ENCODE measurements at places on chromosomes 3 and 15.

- DNase-seq = no peak
Measured at GRCh38 chr15:32849769-32850668, 132.2 kb downstream of the GREM1 start.

- no peak for DNase-seq
Measured at GRCh38 chr15:58551764-58552504, 120.1 kb downstream of the LIPC start.

- peak; percentile 18 for DNase-seq
Measured at GRCh38 chr3:123025642-123026521, 1.7 kb downstream of the SEMA5B start.

DNA sequence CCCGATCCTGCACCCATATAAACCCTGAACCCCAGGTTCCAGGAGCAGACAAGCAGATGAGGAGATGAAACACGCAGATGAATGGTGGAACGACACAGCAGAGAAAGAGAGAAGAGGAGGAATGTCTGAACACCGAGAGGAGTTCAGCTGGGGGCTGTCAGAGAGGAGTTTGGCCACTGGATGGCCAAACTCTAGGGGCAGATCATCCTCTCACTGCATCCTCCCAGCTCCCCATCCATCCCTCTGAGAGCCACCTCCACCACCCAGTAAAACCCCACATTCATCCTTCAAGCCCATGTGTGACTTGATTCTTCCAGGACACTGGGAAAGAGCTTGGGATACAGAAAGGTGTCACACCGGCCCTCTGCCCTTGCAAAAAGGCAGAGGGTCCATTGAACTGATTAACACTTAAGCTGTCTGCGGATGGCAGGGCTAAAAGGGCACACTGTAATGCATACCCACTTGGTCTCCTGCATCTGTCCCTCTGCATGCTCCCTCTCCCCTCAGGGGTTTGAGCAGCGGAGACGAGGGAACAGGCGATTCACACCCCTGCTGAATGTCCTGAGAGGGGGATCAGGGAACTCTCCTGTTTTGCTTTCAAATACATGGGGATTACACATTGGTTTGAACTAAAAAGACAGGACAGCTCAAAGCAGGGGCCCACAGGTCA, 53.8 kb downstream of the TMED3 start:
- DNase-seq = no peak

DNA sequence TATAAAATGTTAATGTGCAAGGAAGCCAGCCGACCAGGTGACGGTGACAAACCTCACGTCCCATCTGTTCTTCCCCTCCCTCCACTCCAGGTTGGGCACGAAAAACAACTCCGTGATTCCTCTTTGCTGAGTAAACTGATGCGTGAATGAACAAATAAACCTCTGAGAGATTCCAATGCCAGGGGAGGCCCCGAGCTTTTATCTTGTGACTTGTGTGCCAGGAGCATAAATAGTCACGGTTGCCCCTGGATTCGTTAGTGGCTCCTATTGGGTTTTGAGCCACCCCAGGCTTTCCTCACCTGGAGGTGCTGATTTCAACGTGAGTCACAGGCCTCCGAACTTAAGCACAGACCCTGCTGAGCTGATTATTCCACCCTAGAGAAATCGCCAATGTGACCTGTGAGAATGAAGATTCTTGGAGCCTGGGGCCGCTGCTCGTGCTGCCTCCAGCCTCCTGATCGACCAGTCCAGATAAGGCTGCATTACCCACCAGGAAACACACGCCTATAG, 119.2 kb downstream of the SHQ1 start:
- DNase-seq = no peak

DNA sequence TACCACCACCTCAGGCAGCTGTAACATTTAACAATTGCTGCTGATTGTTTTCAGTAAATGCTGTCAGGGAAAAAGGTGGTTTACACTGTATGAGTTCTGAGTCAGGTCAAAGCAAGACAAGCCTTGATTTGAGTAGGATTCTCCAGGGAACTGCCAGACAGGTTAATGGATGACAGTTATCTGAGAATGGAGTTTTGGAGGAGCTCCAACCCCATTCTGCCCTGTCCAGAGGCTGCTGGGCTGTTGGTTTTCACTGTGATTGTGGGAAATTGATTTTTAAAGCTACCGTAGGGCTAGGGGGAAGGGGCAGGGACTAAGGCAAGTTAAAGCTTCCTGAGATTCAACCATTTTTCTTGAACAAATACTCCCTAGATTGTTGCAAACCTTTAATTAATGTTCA, 39.9 kb downstream of the TICRR start:
- DNase-seq = no peak

DNA sequence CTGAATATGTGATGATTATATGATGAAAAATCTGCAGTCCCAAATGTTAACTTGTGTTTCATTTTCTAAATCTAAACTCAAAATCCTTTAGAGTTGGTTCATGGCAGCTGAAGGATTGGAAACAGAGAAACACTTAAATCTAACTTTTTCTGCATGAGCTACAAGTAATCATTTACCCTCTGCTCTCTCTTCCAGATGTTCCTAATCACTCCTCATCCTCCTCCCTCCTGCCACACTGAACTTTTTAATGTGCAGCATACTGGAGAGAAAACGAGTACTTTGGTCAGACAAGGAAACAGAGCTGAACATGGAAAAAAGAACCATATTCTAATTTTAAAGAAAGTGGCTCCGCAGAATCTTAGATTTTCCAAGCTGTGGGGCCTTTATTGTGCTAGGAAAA, 321.2 kb upstream of the COL8A1 start:
- DNase-seq = no peak

DNA sequence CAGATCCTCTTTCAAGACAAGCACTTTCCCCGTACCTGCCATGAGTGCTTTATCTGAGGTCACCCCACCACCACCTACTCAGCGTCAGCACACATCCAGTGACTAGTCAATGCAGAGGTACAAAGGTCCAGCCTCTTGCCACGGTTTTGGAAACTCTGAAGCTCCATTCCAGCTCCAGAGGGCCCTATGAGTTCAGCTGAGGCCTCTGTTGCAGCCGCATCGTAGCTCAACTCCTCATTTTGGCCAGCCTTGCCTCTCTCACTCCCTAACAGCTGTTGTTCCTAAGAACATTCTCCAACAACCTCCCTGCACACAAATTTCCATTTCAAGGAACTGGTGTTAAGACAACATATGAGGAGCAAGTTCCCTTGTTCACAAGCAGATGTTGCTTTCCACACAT, 405.1 kb upstream of the PROK2 start:
- DNase-seq = no peak

GRCh38 chr15:77081971-77082370, 11.1 kb upstream of the TSPAN3 start:
- no peak for DNase-seq

DNA sequence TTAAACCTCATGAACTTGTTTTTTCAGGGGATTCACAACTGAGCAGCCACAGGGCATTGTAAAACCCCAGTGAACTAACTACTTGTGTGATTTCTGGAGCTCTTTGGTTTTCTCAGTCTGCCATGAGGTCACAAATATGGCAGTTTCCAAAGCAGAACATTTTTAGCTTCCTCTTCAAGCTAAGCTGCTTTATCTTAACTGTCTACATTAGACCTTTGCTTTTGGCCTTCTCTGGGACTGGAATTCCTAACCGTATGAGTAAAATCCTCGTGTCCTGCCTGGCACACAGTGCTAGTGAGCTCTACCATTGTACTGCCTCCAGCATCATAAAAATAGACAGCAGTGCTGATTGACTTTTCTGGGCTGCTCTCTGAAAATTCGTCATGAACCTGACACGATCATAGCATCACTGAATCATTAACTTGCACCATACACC, 22.1 kb downstream of the CDIN1 start:
- no peak for DNase-seq

DNA sequence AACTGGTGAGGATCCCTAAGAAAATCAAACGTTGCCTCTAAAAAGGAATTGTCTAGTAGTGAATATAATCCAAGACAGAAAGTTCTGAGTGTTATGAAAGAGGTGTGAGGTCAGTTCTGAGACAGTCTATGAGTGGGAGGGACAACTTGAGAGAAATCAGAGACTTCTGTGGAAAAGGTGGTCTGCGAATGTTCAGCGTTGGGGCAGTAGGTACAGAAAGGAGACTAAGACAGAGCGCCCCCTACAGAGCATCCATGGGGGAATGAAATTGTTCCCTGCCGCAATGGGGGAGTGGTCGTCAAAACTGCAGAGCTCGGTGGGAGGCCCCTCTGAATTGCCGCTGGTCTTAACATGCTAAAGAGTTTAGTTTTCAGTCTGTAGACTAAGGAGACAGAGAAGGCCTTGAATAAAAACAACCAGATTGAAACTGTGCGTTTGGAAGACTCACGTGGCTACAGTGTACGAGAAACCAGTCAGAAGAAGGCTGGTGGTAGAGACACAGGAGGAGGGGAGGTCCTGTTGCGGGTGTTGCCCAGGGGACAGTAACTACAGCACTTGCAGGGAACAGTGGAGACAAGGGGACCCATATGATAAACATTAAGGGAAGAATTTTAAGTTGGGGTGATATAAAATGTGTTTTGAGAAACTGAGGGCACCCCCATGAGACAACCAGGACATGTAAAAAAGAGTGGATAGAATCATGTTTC, 6.9 kb downstream of the TNIK start:
- no peak for DNase-seq

- no peak for DNase-seq
Measured at GRCh38 chr3:71187715-71188114, 395.8 kb downstream of the FOXP1 start.

GRCh38 chr15:62119874-62120273, 45.2 kb downstream of the C2CD4B start:
- DNase-seq = no peak

DNA sequence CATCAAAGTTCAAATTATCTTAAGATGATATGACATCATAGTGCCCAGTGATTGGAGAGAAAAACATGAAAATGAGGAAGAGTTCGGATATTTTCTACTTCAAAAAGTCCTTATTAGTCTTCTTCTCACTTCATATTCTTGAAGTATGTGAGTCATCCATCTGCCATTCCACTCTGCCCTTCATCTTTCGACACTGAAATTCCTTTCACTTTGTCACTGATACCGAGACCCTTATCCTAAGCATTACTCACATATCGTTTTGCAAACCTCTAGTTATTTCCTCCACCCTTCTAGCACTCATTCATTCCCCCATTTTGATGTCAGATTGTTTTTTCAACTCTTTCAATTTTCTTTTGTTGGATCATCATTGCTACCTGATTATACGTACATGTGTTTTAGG, 4.0 kb downstream of the OR5H14 start:
- no peak for DNase-seq

DNA sequence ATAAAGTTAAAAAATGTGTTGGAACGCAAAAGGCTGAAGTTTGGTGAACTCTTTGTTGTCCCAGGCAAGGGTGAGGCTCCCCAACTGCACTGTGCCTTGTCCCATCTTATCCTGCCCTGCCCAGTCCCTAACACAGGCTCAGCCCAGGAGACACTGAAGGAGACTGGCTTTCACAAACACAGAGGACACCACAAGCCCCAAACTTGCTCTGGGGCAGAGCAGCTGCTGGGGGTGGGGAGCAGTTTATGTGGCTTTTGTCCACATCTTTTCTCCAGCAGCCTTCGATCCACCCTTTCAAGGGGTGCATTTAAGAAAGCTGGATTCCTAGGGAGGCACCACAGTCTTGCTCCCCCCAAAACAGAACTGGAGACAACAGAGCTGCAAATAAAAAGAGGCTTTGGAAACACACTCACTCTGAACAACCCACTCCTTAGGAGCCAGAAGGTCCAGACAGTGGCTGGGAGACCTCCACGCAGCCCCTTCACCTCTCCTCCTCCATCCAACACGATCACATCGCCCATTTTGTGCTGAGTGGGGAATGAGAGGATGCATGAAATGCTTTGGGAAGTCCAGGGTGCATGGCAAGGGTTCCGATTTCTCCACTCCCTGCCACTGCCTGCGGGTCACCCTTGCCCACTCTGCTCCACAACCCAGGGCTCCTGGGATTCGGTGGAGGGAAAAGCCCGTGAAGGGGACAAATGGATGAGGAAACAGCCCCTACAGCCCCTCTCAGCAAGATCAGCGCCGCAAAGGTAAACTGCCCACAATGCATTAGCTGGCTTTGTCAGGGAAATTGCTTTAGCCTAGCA, 260.5 kb upstream of the TLE3 start:
- DNase-seq = no peak

- DNase-seq = no peak
Measured at GRCh38 chr3:175294793-175295192, 435.7 kb downstream of the NAALADL2 start.

DNA sequence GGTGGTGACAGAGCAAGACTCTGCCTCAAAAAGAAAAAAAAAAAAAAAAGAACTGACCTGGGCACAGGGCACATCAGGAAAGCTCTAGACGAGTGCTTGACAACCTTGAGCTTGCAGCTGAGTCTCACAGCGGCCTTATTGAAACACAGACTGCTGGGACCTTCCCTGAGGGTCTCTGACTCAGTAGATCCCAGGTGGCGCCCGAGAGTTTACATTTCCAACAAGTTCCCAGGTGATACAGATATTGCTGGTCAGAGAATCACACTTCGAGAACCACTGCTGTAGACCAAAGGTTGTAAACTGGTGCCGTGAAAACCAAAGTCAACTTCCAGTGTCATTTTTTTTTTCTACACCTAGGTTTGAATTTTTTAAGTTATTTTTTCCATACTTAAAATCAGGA, 573.2 kb upstream of the MDFIC2 start:
- no peak for DNase-seq

DNA sequence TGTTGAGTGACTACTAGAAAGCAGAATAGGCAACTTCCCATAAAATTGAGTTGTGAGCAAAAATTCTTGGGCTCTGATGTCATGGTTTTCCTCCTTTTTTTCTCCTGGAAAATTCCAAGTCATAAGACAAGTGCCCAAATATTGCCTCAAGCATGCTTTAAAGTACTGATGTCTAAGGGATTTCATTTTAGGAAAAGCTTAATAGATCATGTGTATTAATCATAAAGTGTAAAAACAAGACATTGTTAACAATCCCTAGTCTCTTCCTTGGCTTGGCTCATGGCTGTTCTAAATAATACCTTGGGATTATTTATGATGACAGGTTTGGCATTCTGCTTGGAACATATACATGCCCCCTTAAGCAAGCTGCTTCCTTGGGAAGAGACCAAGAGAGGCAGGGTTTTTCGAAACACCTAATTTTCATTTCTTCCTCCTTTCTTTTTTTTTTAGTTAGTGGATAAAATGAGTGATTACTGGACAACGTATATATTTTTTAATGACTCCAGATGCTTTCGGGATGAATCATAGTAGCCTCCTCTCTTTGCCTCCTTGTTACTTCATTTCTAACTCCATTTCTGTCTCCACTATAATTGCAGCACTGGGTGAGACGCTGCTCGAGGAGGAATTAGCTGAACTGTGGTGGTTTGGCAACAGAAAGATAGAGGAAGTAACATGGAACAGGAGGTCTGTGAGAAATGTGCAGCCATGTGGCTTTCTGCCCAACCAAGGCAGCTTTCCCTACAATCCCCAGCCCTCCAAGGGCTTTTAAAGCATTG, 104.9 kb downstream of the TPRG1 start:
- DNase-seq = no peak

GRCh38 chr3:144622845-144623244, 651.2 kb downstream of the DIPK2A start:
- no peak for DNase-seq

- no peak for DNase-seq
Measured at GRCh38 chr3:172869368-172869771, 118.8 kb downstream of the ECT2 start.

DNA sequence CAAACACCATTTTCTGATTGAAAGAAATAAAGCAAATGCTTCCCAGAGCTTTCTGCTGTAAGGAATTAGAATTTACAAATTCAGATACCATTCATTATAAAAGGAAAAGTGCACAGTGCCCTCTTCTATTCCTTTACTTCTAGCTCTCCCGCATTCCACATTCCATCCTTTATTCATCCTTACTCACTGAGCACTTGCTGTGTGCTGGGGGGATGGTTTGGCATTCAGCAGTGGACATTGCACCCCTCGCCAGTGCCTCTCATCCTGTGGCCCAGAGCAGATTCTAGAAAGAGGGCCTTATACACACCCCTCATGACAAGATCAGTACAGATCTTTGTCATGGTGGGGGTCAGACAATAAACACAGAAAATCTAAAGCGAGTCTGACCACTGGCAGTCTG, 73.0 kb downstream of the MGLL start:
- DNase-seq = no peak

Data from memory B cell (primary cell).